ENCODE measurements at places on chromosomes 13 and 19.

DNA sequence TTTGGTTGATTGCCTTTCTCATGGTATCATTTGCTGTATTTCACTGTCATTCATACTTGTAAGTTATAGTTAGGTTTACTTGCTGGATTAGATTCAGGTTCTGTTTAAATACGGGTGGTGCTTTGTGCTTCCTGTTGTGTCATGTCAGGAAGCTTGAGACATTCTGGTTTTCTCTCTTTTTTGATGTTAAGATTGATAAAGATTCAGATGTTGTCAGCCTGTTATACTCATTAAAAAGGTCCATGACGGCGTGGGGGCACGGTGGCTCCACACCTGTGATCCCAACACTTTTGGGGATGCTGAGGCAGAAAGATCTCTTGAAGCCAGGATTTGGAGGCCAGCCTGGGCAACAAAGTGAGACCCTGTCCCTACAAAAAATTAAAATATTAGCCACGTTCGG is 45.7 kb downstream of the NAA16 start:
- DNase-seq = no peak

GRCh38 chr19:32322541-32322940 is 22.9 kb upstream of the ZNF507 start:
- no peak for DNase-seq

DNA sequence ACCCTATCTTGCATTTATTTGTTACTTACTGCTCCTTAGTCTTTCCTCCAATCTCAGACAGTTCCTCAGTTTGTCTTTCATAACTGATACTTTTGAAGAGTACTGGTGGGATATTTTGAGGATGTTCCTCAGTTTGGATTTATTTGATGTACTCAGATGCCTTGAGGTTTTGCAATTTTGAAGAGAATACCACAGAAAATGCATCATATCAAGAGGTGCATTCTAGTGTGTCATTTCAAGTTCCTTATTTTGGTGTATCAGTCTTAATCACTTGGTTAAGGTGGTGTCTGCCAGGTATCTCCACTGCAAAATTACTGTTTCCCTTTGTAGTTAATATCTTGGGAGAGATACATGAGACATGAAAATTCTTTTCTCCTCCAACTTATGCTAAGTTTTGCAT is 75.1 kb downstream of the URI1 start:
- no peak for DNase-seq

- no peak for DNase-seq
Measured at GRCh38 chr19:51765086-51765485, 4.1 kb downstream of the FPR2 start.

DNA sequence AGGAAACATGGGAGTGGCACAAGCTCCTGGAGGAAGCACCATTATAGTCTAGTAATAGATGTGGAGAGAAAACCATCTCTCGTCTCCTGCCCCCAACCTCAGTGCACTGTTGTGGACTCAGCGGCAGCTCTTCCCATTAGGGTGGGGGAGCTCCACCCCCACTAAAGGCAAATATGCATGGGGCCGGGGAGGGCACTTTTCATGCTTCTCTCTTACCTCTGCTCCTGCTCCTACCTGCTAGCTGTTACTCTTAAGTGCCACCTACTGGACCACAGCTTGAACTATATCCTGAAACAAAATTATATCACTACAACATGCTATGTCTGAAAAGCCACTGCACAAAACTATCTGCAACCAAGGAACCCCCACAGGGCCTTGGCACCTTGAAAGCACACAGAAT is 112.6 kb upstream of the DACH1 start:
- DNase-seq = no peak

GRCh38 chr19:47694466-47695273 is 18.6 kb upstream of the EHD2 start:
- DNase-seq = peak; percentile 55

GRCh38 chr13:69955271-69955670 is 152.4 kb upstream of the ATXN8OS start:
- DNase-seq = no peak

DNA sequence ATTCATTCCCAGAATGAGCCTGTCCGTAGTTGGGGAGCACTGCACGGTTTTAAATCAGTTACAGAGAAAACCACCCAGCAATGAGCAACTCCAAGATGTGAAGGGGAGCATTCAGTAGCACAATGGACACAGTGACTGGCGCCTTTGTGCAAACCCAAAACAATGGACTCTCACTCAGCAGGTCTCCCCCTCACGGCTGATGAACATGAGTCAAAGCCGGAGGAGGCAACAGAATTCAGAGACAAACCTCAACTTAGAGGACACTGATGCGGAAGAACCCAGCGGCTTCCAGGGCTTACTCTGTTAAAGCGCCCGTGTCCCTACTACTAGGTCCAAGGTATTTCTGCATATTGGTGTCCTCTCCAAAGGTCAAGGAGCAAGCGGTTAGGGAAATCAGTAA is 17.7 kb downstream of the PLEKHF1 start:
- DNase-seq = no peak

- peak; percentile 63 for DNase-seq
Measured at GRCh38 chr13:110319774-110320509, 12.9 kb downstream of the COL4A2 start.

DNA sequence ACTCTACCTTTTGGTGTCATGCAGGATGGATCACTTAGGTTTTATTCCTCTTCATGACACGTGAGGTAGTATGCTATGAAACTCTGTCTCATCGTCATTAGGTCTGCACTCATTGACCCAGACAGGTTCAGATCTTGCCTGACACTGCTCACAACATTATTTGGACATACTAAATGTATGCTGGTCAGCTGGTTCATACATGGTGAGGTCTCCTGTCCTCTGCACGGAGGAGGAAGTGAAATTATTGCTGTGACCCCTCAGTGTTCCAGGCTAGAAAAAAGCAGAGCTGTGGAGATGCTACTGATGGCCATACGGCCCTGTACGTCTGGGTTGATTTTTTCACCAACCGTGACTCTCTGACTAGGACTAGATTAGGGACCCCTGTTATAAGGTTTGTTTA is 35.8 kb downstream of the LATS2 start:
- no peak for DNase-seq

- DNase-seq = no peak
Measured at GRCh38 chr13:44542361-44542760, 33.8 kb downstream of the TSC22D1 start.

Data from right cardiac atrium (tissue), 5 donors.